ENCODE measurements at places on chromosomes 5 and 9.

DNA sequence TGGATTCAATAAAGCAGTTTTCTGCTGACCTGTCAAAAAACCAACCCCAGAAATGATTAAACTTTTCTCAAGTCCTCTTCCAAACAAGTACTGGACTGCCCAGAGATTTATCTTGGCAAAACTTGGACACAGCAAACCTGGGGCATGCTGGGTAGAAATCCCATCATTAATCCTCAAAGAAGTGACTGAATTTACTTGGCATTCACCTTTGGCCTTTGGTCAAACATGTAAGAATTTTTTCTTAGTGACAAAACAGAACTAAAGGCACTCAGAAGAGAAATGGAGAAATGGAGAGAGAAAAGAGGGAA lies 248.6 kb upstream of the NREP start:
- no peak for DNase-seq

- no peak for DNase-seq
These were observed 241.1 kb downstream of the NFIB start for GRCh38 chr9:14072850-14073249.

DNA sequence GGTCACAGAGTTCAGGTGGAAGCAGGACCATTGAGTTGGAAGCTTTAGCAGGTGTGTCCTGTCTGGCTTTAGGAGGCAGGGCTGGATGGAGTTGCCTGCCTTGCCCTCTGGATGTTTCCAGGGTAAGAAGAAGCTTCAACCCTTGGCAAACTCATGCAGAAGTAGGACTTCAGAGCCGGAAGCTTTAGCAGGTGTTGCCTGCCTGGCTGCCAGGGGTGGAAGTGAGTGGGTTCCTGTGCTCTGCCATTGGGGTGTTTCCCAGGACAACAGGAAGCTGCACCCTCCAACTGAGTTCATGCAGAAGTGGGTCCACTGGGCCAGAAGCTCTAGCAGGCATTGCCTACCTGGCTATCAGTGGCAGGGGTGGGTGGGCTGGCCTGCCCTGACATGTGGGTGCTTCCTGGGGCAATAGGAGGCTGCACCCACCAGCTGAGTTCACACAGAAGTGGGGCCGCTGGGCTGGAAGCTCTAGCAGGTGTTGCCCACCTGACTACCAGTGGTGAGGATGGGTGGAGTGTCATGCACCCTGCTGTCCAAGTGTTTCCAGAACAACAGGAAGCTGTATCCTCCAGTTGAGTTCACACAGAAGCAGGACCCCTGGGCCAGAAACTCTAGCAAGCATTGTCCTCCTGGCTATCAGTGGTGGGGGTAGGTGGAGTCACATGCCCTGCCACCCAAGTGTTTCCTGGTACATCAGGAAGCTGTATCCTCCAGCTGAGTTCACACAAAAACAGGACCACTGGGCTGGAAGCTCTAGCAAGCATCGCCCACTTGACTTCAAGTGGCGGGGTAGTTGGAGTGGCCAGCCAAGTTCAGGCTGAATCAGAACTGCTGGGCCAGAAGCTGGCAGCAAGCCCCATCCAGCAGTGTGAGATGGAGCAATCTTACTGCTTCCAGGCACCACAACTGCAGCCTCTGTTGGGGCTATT lies 24.6 kb downstream of the LOX start:
- no peak for DNase-seq

DNA sequence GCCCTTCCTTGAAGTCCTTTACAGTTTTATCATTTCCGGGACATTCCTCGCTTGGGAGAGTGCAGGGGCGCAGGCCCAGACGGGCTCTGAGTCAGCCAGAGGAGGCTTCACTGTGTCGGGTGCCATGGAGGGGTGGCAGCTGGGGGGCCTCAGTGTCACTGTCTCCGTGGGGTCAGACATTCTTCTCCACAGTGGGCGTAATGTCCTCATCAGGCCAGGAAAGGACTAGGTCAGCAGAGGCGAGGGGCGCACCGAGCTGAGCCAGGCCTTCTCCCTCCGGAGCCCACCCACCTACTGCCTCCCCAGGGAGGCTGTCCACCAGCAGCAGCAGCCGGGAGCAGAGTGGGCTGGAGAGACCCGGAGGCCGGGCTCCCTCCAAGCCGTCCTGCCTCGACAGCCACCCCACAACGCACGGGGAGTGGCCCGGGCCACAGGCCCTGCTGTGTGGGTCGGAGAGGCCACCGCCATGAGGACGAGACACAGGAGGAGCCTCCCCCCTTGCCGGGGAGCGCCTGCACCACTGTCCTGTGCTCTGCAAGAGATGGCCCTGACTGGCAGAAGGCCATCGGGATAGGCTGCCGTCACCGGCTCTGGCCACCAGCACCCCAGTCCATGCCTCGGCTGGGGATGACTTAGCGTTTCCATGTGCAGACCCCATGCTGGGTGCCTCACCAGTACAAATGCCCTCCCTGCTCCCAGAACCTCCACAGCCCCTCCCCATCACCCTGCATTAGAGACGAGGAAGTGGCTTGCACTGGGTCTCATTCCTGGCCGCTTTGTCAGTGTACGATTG lies 26.5 kb downstream of the SARDH start:
- DNase-seq = no peak

DNA sequence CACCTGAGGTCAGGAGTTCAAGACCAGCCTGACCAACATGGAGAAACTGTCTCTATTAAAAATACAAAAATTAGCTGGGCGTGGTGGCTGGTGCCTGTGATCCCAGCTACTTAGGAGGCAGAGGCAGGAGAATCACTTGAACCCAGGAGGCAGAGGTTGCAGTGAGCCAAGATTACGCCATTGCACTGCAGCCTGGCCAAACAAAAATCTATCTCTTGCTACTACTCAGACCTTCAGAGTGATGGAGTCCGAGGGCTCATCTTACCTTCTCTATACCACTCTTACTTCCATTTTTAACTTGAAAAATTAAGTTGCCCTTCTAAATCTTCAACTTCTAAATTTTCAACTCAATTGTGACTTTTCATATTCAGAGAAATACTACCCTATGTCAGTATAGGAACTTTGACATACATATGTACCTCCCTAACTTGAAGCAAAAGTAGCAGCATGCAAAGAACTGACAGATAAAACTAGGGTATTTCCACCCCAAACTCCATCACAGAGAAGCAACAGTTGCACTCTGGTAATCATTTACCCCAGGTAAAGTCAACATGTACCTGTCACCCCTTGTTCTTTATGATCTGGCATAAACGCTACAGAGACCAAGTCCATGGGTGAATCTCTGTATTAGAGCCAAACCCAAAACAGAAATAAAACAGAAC lies 11.4 kb downstream of the ZFAND5 start:
- no peak for DNase-seq

DNA sequence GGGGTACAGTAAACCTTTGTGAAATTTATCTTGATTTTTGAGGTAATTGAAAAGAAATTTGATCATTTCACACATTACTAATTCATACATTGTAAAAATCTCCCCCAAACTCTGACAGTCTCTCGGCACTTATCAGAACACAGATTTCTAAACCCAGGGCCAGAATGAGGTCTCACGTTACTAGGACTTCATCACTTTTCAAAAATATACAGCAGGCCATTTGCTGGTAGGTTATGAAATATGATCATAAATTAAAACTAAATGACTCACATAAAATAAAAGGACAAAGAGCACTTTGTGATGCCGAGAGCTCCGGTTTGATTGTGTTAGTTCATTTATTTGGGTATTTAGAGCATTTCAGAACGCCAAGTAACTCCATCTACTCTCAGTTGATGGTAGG lies 17.0 kb downstream of the MSX2 start:
- DNase-seq = no peak

DNA sequence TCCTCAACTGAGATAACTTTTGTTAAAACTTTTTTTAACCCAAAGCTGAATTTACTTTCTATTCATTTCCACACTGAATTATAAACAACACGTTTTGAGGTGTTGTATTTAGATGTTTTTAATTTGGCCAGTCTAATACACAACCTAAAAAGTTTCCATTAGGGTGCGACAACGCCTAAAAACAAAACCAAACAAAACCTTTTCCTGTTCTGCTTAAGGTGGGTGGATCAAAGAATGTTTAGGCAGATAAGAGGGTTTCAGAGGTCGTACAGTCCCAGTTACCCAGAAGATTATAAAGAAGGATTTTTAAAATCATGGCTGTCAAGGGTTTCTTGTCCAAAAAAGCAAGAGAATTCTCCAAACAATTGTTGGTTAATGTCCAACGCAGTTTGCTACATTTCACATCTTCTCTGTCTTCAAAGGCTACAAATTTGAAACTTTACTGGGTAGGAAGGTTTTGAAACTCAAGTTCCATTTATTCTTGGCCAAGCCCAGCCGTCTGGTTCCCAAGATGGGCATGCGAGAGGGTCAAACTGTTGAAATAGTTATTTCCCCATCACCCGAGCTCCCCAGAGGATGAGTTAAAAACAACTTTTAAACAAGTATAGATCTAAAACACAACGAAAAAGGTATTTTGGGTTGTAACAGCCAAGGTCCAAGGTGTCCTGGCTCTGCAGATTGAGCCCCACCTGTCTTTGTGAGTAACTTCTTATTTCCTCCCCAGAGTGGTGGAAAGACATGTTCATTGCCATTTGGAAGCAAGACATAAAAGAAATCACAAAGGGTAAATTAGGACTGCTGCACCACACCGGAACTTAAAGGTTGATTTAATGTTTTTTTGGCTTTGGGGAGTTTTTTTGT lies 122.8 kb upstream of the MAP3K1 start:
- DNase-seq = no peak

DNA sequence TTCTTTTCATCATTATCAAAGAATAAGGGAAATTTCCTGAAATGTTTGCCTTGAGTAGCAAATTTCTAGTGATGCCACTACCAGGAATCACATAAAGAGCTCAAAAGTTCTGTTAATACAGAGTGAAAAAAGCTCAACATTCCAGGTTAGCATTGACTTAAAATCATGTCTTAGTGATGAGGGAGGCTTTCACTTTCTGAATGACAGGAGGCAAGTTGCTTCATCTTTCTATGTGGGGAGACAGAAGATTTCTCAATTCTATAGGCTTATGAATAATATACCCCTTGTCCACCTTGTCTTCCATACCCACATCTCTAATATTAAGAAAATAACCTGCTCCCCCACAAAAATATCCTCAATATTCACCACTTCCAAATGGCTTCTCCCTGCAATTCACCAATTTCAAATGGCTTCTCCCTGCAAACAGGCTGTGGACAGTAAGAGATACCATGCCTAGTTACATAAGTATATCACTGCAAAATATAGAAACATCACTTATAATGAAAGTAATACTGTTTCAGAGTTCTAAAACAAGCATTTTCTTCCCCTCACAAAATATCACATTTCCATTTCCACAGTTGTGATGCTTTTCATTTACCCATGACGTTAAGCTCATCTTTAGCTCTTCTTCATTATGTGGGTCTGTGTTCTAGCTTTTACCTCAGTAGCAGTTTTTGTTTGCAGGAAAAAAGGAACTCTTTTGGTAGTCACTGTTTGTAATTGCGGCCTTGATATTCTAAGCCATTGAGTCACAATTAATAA lies 2.2 kb upstream of the JAK2 start:
- no peak for DNase-seq

GRCh38 chr5:141753143-141753970 lies 71.3 kb upstream of the ARAP3 start:
- DNase-seq = no peak

DNA sequence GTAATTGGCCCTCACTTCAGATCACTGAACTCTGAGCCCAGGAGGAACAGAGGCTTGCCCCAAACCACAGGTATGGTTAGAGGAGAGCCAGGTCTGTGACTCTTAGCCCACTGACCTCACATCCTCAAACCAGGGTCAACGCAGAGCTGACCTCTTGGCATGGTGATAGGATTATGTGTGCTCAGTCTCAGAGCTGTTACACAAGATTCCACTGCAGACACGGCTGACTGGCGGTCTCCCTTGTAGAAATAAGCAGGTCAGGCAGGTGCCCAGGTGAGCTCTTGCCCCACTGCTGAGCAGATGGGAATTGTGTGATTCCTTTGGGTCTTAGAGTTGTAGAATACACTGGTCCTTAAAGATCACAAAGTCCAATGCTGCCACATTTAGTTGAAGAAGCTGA lies 66.0 kb upstream of the PITX1 start:
- no peak for DNase-seq

- DNase-seq = no peak
These were observed 1737.2 kb downstream of the MAT2B start for GRCh38 chr5:165242646-165243045.

DNA sequence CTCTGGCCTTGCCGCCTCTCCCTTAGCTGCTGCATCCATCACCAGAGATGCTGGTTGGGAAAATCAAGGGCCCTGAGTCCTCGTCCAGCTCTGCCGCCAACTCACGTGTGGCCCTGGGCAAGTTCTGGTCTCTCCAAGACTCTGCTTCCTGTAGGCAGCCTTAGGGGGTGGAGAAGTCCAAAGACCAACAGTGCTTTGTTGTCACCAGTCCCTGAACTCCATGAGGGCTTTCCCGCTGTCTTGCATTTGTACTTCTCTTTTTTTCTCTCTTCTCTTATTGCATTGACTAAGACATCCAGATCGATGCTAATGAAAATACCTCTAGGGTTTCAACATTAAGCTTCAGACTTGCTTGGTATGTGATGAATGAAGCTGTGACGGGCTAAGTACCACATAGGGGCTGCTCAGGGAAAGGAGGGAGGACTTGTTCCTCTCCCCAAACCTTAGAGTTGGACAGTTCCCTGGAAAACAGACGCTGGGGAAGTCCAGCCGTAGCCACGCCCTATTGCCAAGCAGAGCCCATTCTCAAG lies 63.7 kb upstream of the STXBP1 start:
- no peak for DNase-seq
